ENCODE measurements at places on chromosomes 12 and 14.
A peak's percentile ranks its signal among the peaks of the same experiment; 100 is the strongest.

DNA sequence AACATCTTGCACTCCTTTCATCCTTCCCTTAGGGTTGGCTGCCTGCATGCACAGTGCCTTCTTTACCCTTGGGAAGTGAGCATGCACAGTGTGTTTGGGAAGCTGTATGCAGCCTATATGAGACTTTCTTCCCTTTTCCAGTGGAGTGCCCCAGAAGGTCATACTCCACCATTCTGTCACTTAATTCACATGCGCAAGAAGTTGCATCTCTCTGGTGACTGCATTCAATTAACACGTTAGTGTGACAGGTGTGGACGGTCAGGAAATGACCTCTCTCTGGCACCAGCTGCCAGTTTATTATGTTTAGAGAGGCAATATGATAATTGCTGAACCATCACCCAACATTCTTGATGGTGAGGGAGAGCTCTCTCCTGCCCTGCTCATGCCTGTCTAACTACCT, 770.0 kb downstream of the FLRT2 start:
- H3K27me3 ChIP-seq, result no peaks in the 10 kb centered on the region
- H3K36me3 ChIP-seq, result no peaks in the 10 kb centered on the region
- no peak overlapping the region for H3K4me3 ChIP-seq

- H3K4me1 ChIP-seq, result no peaks in the 10 kb centered on the region
- DNase-seq, result no peak
- no peak overlapping the region for H3K27ac ChIP-seq
- no peaks in the 10 kb centered on the region for H3K36me3 ChIP-seq
- no peaks in the 10 kb centered on the region for H3K27me3 ChIP-seq
Measured at GRCh38 chr14:25570483-25570882, 520.5 kb upstream of the STXBP6 start.

- H3K36me3 ChIP-seq, result peaks cover 83% of the 10 kb centered on the region
- H3K27me3 ChIP-seq, result no peaks in the 10 kb centered on the region
- no peak overlapping the region for H3K4me3 ChIP-seq
- DNase-seq, result no peak
Measured at GRCh38 chr14:103657471-103657870, 28.5 kb downstream of the KLC1 start.

DNA sequence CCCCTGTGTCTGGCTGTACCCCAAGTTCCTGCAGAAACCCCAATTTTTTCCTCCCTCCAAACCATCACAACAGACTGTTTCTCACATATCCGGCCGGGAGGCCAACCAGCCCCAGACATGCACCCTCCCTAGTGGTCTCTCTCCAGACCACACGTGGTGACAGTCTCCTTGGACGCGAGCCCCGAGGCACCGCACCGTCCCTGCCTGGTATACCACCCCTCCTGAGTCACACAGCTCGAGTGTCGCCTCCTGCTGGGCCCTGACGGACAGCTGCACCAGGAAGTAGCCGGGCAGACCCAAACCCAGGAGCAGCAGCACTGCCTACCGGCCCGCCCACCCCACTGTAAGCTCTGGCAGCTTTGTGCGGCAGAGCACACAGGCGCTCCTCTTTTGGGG, 97.4 kb downstream of the RFLNA start:
- H3K4me3 ChIP-seq, result no peak overlapping the region
- no peak overlapping the region for H3K27ac ChIP-seq
- no peaks in the 10 kb centered on the region for H3K27me3 ChIP-seq
- no peak for DNase-seq

DNA sequence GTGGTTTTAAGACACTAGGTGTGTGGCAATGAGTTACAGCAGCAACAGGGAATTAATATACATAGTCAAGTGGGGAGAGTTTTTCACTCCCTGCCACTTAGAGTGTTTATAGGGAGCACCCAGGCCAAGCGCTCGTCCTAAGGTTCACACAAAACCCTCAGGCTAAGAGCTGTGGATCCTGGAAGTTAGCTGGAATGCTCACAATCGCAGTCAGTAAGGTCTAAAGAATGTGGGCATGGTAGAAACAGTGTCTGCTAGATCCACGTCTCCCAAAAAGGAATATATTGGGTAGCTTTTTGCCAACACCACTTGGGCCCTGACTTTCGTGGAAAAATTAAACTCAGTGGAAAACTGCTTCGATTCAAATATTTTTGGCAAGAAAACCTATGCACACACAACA, 36.6 kb downstream of the STAB2 start:
- no peaks in the 10 kb centered on the region for H3K36me3 ChIP-seq
- H3K27ac ChIP-seq, result no peak overlapping the region
- H3K4me3 ChIP-seq, result no peak overlapping the region
- no peaks in the 10 kb centered on the region for H3K27me3 ChIP-seq
- H3K4me1 ChIP-seq, result no peaks in the 10 kb centered on the region

- H3K4me3 ChIP-seq, result no peak overlapping the region
- no peaks in the 10 kb centered on the region for H3K4me1 ChIP-seq
- no peaks in the 10 kb centered on the region for H3K27me3 ChIP-seq
- H3K27ac ChIP-seq, result no peak overlapping the region
- H3K36me3 ChIP-seq, result peaks cover 24% of the 10 kb centered on the region
Measured at GRCh38 chr14:75132382-75133086, 5.7 kb upstream of the NEK9 start.

GRCh38 chr14:77236814-77237213, 34.2 kb downstream of the NGB start:
- no peak for DNase-seq
- H3K27ac ChIP-seq, result no peak overlapping the region
- no peaks in the 10 kb centered on the region for H3K4me1 ChIP-seq
- H3K4me3 ChIP-seq, result no peak overlapping the region

DNA sequence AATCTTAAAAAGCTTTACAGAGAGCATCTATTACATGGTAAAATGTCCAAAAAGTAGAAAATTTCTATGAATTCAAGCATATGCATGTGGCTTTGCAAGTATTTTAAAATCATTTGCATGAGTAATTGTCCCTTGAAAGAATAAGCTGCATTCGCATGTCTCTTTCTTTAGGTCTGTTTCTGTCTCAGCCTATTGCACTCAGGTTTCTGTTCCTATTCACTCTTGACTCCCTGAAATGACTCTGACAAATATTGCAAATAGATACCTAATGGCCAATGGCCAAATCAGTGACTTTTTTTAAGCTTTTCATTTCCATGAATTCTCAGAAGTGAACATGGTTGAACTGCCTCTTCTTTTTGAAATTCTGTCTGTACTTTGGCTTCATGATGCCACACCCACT, 6.4 kb upstream of the TTC8 start:
- DNase-seq, result no peak
- no peak overlapping the region for H3K27ac ChIP-seq
- H3K27me3 ChIP-seq, result no peaks in the 10 kb centered on the region
- H3K36me3 ChIP-seq, result no peaks in the 10 kb centered on the region
- no peaks in the 10 kb centered on the region for H3K4me1 ChIP-seq

- no peak for DNase-seq
- H3K4me1 ChIP-seq, result peaks cover 4% of the 10 kb centered on the region
- no peak overlapping the region for H3K27ac ChIP-seq
- H3K36me3 ChIP-seq, result no peaks in the 10 kb centered on the region
Measured at GRCh38 chr12:1607940-1608712, 13.7 kb upstream of the FBXL14 start.

DNA sequence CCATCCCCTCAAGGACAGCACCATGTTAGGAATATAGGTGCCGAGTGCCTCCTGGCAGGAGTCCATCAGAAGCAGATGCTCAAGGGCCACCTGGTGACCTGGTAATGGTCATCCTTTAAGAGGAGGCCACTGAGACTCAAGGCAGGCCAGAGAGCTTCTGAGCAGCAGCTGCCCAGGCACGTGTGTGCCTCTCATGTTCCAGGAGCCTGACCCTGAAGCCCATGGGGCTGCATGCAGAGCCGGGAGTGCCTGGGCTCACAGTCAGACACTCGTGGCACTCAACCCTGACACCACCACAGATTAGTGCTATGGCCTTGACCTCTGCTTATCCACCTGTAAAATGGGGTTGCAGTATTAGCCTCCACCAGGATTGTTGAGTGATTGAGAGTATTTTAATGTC, 45.6 kb downstream of the C14orf132 start:
- no peaks in the 10 kb centered on the region for H3K27me3 ChIP-seq
- H3K4me1 ChIP-seq, result no peaks in the 10 kb centered on the region
- no peak overlapping the region for H3K27ac ChIP-seq
- no peaks in the 10 kb centered on the region for H3K36me3 ChIP-seq
- H3K4me3 ChIP-seq, result no peak overlapping the region
- no peak for DNase-seq

- H3K27me3 ChIP-seq, result no peaks in the 10 kb centered on the region
- H3K4me1 ChIP-seq, result no peaks in the 10 kb centered on the region
- no peak overlapping the region for H3K4me3 ChIP-seq
- peaks cover 12% of the 10 kb centered on the region for H3K36me3 ChIP-seq
- no peak for DNase-seq
Measured at GRCh38 chr12:121441555-121441954, 41.6 kb downstream of the RNF34 start.

DNA sequence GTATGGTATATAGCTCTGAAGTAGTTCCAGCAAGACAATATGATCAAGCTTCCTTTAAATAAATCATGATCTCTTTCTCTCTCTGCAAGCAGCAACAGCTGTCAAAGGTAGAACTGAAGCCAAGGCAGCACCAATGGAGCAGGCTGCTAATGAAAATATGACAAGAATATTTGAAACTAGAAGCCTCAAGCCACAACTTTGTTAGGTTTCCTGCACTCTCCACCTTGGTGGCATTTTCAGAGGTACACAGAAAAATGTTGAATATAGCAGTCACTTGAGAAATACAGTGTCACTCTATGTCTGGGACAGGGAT, 43.8 kb upstream of the PSMA6 start:
- H3K4me3 ChIP-seq, result no peak overlapping the region
- no peaks in the 10 kb centered on the region for H3K4me1 ChIP-seq
- no peaks in the 10 kb centered on the region for H3K27me3 ChIP-seq
- DNase-seq, result no peak
- no peaks in the 10 kb centered on the region for H3K36me3 ChIP-seq

DNA sequence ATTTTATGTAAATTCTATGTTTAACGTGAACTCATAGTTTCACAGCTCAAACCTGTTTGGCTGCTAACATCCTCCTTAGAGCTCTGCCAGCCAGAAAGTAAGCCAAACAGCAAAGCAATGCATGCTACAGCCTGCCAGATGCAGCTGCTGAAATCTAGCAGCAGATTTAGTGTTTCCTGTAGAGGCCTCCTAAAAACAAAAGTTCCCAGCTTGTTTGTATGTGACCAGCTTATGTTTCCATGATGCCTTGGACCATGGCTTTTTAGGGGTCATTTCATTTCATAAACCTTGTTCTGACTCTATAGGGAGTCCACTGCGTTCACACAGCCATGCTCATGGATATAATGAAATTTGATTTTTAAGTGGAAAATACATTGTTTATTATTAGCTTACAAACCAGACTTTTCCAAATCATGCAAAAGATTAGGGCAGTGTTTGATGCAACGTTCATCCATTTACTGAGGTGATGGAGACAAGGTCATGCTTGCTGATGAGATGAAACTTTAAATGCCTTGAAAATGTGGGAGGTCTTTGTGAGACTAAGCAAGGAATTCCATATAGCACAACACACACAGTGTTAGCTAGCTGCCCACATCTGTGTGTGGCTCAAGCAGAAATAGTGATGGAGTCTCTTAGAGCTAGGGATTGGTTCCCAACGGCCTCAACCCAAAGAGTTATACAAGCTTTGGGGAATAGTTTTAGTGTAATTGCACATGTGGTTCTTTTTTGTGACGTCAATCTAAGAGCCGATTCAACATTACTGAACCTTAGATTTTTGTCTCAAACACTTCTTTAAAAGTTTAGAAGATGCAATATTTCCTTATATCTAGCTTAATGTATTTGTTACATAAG, 157.5 kb upstream of the LRIG3 start:
- no peak for DNase-seq
- H3K4me3 ChIP-seq, result no peak overlapping the region
- H3K27ac ChIP-seq, result no peak overlapping the region
- H3K4me1 ChIP-seq, result no peaks in the 10 kb centered on the region

- DNase-seq, result no peak
- no peaks in the 10 kb centered on the region for H3K4me1 ChIP-seq
- H3K4me3 ChIP-seq, result no peak overlapping the region
- no peaks in the 10 kb centered on the region for H3K27me3 ChIP-seq
- no peaks in the 10 kb centered on the region for H3K36me3 ChIP-seq
- H3K27ac ChIP-seq, result no peak overlapping the region
Measured at GRCh38 chr14:96261772-96262655, 6.0 kb downstream of the BDKRB1 start.

DNA sequence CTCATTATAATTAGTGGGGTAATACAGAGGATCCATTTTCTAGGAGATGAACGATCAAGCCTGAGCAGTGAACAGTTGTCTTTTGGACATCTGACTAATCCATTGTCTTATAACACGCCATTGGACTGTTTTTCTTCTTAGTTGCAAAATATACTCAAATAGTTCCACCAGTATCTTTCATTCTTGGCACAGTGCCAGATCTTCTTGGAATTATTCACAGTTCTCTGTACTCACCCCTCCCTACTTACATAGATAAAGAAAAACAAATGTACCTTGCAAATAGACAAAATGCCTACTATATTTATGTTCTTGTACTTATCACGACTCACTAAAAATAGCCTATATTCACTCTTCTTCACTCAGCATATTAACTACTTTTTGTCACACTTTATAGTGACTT, 3.8 kb downstream of the CBLN3 start:
- no peak overlapping the region for H3K27ac ChIP-seq
- H3K4me3 ChIP-seq, result no peak overlapping the region
- peaks cover 34% of the 10 kb centered on the region for H3K4me1 ChIP-seq
- no peak for DNase-seq

- no peaks in the 10 kb centered on the region for H3K36me3 ChIP-seq
- no peak overlapping the region for H3K27ac ChIP-seq
- no peaks in the 10 kb centered on the region for H3K27me3 ChIP-seq
- no peaks in the 10 kb centered on the region for H3K4me1 ChIP-seq
Measured at GRCh38 chr14:83975841-83976770, 1553.8 kb upstream of the FLRT2 start.

DNA sequence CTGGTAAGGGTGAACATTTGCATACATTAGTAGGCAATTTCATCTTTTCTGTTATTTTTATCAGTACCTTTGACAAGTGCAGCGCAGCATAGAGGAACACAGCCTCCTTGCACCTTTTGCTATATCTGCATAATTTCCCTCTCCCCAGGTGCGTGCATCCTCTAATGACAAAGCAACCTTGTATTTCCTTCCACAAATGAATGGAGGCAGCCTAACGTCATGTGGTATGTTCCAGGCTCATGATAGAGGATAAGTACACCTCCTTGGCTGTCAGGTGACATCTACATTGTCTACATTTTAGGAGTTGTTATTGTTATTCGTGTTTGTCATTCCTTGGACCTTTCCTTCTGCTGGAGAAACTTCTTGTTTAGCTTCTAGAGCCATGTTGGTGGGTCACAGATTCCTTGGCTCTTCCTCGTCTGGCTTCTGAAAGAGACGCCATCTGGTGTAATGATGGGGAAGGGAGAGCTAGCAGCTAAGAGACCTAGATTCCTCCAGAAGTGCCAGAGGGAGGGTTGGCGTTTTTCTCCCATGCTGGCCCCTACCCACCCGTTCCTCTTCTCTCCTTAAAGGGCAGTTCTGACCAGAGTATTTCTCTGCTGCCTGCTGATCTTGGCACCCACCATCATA, 37.0 kb downstream of the EVL start:
- H3K4me3 ChIP-seq, result no peak overlapping the region
- peak overlapping the region; percentile 83 for H3K27ac ChIP-seq
- H3K4me1 ChIP-seq, result peaks cover 100% of the 10 kb centered on the region
- H3K36me3 ChIP-seq, result peaks cover 24% of the 10 kb centered on the region
- H3K27me3 ChIP-seq, result no peaks in the 10 kb centered on the region
- no peak for DNase-seq

- peak within 1 kb of the TSS; percentile 57 for H3K4me3 ChIP-seq
- H3K36me3 ChIP-seq, result no peaks in the 10 kb centered on the region
- H3K4me1 ChIP-seq, result peaks cover 4% of the 10 kb centered on the region
- peak; percentile 12 for DNase-seq
- no peak within 1 kb of the TSS for H3K27ac ChIP-seq
Measured at GRCh38 chr14:91947475-91948184, at the start of gene FBLN5. Gene FBLN5 (minus strand): TSS chr14:91947694. CDS start chr14:91947229, 465 bp downstream.

GRCh38 chr12:98360401-98360800, 155.0 kb upstream of the TMPO start:
- H3K4me1 ChIP-seq, result no peaks in the 10 kb centered on the region
- H3K27me3 ChIP-seq, result no peaks in the 10 kb centered on the region
- H3K4me3 ChIP-seq, result no peak overlapping the region

All from naive thymus-derived CD4-positive, alpha-beta T cell (primary cell).